Activated T-cell treated with anti-CD3 and anti-CD28 coated beads for 48 hours (primary cell): ENCODE measurements at places on chromosomes 3 and 15.

DNA sequence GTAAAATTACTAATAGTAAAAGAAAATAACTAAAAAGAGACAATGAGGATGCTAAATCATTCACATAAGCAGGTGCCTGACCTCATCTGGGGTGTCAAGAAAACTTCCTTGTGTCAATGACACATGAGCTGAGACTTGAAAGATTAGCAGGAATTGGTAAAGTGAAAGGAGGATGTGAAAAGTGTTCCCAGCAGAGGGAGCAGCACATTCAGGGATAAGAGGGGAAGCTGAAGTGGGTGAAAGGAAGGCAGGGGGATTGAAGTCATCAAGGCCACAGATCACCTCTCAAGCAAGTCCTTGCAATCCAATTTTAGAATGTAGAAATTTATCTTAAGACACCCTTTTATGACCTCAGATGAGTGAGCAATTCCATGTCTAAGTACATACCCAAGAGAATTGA lies 60.2 kb upstream of the ACP3 start:
- no peak for DNase-seq

- DNase-seq, result peak; percentile 69
These were observed 10.0 kb downstream of the POC1A start for GRCh38 chr3:52144034-52144795.

GRCh38 chr3:52865994-52866393 lies 31.2 kb upstream of the MUSTN1 start:
- no peak for DNase-seq

GRCh38 chr3:86109434-86109833 lies 881.5 kb downstream of the VGLL3 start:
- no peak for DNase-seq

DNA sequence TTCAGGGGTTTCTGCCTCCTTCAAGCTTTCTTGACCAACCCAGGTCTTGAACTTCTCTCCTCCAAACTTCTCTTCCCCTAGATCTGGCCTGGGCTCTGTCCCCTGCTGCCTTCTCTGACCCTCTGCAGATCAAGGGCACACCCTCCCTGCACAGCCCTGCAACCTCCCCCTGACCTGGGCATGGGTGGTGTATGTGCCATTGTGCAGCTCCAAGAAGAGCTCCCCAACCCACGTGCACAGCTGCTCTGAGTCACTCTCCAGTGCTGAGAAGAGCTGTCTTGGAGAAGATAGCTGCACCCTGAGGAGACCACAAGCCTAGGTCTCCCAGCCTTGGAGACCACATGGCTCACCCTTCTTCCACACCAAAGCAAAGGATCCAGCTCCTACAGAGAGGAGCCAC lies 8.0 kb downstream of the MAN2C1 start:
- no peak for DNase-seq

DNA sequence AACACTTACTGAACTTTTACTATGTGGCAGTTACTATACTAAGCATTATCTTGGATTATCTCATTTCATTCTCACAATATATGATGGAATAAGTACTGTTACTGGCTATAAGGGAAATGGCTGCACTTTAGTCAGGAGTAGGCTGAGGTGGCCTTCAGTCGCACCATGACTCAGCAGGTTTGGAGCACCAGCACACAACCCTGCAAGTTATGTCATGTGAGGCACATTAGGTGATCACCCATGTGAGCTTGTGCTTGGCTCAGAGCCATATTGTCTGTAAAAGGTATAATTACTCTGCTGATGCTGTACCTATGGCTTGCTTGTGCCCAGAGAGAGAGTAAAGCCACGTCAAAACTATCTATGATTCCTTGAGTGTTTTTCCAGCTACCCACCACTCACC lies 54.1 kb upstream of the TIPARP start:
- DNase-seq, result no peak

GRCh38 chr3:169676925-169677537 lies 13.5 kb upstream of the MECOM start:
- no peak for DNase-seq
